ENCODE measurements at places on chromosomes 4 and X.

- no peak overlapping the region for H3K27ac ChIP-seq
- DNase-seq, result peak; percentile 73
- no peaks in the 10 kb centered on the region for H3K36me3 ChIP-seq
Observed at GRCh38 chrX:106150701-106151100, 17.4 kb upstream of the PWWP3B start.

DNA sequence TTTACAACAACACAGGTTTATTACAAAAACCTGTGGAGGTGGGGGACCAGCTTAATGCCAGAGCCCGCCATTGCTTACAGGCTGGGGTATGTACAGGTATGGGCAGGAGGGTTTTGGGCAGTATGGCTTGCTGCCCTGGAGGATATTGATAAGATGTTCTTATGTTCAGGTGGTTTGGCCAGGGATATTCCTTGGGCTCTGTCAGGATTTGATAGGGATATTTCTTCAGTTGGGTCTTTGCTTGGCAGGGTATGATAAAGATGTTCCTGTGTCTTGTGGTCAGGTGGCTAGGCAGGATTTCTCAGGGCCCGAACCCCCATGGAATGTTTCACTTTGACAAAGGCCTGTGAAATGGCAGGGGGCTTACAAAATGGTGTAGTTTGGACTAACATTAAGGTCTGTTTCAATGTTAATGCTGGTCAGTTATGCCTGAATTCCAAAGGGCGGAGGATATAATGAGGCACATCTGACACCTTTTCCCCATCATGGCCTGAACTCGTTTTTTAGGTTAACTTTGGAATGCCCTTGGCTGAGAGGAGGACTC, 3.1 kb downstream of the MGST2 start:
- H3K4me1 ChIP-seq, result no peaks in the 10 kb centered on the region
- H3K27me3 ChIP-seq, result no peaks in the 10 kb centered on the region
- no peak for DNase-seq
- no peaks in the 10 kb centered on the region for H3K36me3 ChIP-seq

DNA sequence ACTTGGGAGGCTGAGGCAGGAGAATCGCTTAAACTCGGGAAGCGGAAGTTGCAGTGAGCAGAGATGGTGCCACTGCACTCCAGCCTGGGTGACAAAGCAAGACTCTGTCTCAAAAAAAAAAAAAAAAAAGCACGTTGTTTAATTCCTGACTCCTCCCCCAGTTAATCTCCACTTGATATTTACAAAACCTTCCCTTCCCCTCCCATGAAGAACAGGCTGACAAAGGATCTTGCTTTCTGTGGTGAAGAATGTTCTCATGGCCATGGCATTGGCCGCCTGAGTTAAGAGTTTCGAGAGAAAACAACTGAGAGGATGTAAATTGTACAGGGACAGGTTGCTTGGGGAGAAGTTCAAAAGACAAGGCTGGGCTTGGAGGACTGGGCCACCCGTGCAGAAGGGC, 168.2 kb upstream of the BCOR start:
- no peaks in the 10 kb centered on the region for H3K36me3 ChIP-seq
- no peak for DNase-seq
- H3K27me3 ChIP-seq, result no peaks in the 10 kb centered on the region
- H3K4me1 ChIP-seq, result 0 out of 2 replicates have a peak, but pooled peaks cover 5% of the 10 kb centered on the region
- H3K4me3 ChIP-seq, result no peak overlapping the region

- H3K4me3 ChIP-seq, result no peak overlapping the region
- no peak overlapping the region for H3K27ac ChIP-seq
- H3K4me1 ChIP-seq, result no peaks in the 10 kb centered on the region
- no peaks in the 10 kb centered on the region for H3K36me3 ChIP-seq
Observed at GRCh38 chr4:72494156-72494555, 74.9 kb downstream of the ADAMTS3 start.

DNA sequence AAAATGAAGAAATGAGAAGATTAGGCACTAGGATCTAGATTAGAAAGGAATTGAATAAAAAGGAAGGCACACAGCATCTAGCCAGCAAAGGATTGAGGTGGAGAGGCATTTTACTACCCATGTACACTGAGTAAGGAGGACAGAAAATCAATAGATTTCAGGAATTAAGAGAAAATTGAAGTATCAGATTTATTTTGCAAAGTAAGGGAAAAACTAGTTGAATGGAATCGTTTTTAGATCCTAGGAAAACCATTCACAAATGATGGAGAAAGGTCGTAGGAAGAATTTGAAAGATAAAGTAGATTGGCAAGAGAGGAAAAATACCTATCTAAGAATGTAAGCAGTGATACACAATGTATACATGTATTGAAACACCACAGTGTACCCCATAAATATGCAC, 31.3 kb downstream of the ENOPH1 start:
- H3K36me3 ChIP-seq, result peaks cover 6% of the 10 kb centered on the region
- DNase-seq, result no peak
- no peak overlapping the region for H3K4me3 ChIP-seq
- no peak overlapping the region for H3K27ac ChIP-seq
- H3K27me3 ChIP-seq, result no peaks in the 10 kb centered on the region

DNA sequence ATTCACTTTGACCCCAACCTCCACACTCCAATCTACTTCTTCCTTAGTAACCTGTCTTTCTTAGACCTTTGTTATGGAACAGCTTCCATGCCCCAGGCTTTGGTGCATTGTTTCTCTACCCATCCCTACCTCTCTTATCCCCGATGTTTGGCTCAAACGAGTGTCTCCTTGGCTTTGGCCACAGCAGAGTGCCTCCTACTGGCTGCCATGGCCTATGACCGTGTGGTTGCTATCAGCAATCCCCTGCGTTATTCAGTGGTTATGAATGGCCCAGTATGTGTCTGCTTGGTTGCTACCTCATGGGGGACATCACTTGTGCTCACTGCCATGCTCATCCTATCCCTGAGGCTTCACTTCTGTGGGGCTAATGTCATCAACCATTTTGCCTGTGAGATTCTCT, 344 bp downstream of the OR13H1 start:
- H3K4me1 ChIP-seq, result no peaks in the 10 kb centered on the region
- H3K4me3 ChIP-seq, result no peak overlapping the region
- H3K27me3 ChIP-seq, result no peaks in the 10 kb centered on the region
- H3K36me3 ChIP-seq, result no peaks in the 10 kb centered on the region
- no peak overlapping the region for H3K27ac ChIP-seq
- DNase-seq, result no peak

- DNase-seq, result no peak
- H3K36me3 ChIP-seq, result no peaks in the 10 kb centered on the region
- no peak overlapping the region for H3K4me3 ChIP-seq
Observed at GRCh38 chr4:24799544-24800324, 4.4 kb downstream of the SOD3 start.

GRCh38 chr4:89541998-89542397, 234.4 kb upstream of the GPRIN3 start:
- H3K27me3 ChIP-seq, result no peaks in the 10 kb centered on the region
- no peaks in the 10 kb centered on the region for H3K36me3 ChIP-seq
- no peak for DNase-seq
- H3K27ac ChIP-seq, result no peak overlapping the region
- H3K4me1 ChIP-seq, result no peaks in the 10 kb centered on the region

- H3K4me1 ChIP-seq, result peaks cover 5% of the 10 kb centered on the region
- H3K27ac ChIP-seq, result peak overlapping the region; percentile 29
- peak overlapping the region; percentile 91 for H3K4me3 ChIP-seq
- peaks cover 3% of the 10 kb centered on the region for H3K27me3 ChIP-seq
- no peaks in the 10 kb centered on the region for H3K36me3 ChIP-seq
Observed at GRCh38 chr4:3291969-3292570, 751 bp upstream of the RGS12 start.

GRCh38 chr4:134471569-134471968, 270.0 kb upstream of the PABPC4L start:
- H3K4me1 ChIP-seq, result no peaks in the 10 kb centered on the region
- no peaks in the 10 kb centered on the region for H3K36me3 ChIP-seq
- no peak overlapping the region for H3K27ac ChIP-seq
- H3K4me3 ChIP-seq, result no peak overlapping the region
- H3K27me3 ChIP-seq, result no peaks in the 10 kb centered on the region

DNA sequence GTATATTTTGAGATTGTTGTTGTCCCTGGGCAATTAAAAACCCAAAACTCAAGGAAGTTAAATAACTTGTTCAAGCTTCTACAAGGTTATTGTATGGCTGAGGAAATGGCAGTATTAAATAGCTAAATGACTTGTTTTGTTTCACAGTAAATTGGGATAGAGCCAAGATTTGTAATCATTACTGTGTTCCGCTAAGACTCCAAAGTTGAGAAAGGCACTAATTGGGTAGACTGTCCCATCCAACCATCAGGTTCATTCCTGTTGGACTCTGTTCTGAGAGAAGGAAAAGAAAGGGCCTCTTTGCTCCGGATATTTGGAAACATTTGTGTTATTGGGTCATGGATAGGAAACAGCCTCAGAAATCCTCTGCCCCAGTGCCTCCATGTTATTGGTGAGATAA, 82.2 kb downstream of the DCLK2 start:
- H3K4me3 ChIP-seq, result no peak overlapping the region
- no peak for DNase-seq
- H3K27ac ChIP-seq, result no peak overlapping the region
- no peaks in the 10 kb centered on the region for H3K27me3 ChIP-seq
- no peaks in the 10 kb centered on the region for H3K36me3 ChIP-seq
